Stimulated activated CD8-positive, alpha-beta memory T cell treated with anti-CD3 and anti-CD28 coated beads, Interleukin-7, amount 100 ng/mL, for 1 hour (primary cell): ENCODE measurements at places on chromosomes 13 and 19.

- DNase-seq = no peak
Measured at GRCh38 chr13:77338329-77338728, 11.4 kb upstream of the MYCBP2 start.

DNA sequence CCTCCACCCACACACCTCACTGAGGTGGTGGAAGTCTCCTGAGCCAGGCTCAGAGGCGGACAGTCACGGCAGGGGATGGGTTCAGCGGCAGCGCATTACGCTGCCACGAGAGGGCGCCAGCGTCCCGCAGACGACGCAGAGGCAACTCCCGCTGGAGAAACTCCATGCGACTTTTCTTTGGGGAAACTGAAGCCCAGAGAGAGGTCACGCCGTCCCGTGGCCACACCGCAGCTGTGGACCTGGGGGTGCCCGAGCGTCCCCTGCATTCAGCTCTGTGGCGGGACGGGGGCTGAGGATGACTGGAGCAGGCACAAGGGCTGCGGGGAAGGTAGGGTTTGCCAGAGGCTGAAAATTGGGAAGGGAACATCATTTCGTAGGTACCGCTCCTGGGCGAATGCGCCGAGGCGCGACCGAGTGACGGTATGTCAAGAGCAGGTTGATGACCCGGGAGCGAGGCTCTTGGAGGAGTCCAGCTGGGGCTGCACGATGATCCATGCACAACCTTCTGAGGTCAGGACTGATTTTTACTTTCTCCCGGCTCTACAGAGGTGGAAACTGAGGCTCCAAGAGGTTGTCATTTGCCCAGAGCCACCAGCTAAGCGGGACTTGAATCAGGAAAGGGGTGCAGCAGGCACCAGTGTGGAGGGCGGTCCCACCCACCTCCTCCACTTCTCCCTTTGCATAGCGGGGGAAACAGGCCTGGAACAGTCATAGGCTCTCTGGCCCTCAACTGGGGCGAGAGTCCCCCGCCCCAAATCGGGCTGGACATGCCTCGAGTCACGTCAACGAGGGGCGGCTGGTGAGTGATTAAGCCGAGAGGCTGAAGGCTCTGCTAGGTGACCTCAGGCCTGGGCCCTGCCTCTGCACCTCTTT is 690 bp upstream of the ARRDC2 start:
- DNase-seq = peak; percentile 70

DNA sequence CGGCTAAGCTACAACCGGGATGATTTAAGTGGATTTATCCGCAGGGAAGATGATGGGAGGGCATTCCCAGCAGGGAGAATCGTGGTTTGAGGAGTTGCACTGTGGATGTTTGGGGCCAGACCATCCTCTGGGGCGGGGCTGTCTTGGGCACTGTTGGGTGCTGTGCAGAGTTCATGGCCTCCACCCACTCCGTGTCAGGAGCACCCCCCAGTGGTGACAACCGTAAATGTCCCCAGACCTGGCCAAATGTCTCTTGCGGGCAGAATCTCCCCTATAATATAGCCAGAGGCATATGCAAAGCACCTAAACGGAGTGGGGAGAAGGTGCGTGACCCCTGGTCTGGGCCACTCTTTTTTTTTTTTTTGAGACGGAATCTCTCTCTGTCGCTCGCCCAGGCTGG is 40.2 kb downstream of the SMIM24 start:
- DNase-seq = peak; percentile 32

GRCh38 chr19:48631225-48631624 is 6.0 kb downstream of the DBP start:
- DNase-seq = no peak

DNA sequence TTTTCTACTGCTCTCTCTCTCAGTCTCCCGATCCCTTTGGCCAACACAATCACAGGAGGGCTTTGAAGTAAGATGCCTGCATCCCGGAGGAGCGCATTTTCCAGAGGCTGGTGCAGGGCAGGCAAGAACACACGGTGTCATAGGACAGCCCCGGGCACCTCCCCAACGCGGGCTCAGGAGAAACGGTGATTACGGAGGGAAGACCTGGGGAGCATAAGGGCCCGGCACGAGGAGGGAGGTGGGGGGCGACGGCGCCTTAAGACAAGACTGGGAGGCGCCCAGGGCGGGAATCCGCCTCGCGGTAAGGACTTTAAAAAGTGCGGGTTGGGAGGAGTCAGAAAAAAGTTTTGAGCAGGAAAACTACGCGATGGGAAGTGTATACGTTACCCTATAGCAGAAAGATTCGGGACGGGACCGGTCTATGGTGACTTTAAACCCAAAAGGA is 18.7 kb upstream of the ZNF888 start:
- DNase-seq = no peak

- DNase-seq = no peak
Measured at GRCh38 chr19:3369337-3370213, 3.2 kb downstream of the NFIC start.

GRCh38 chr13:110231348-110232047 is 75.5 kb downstream of the COL4A1 start:
- no peak for DNase-seq

DNA sequence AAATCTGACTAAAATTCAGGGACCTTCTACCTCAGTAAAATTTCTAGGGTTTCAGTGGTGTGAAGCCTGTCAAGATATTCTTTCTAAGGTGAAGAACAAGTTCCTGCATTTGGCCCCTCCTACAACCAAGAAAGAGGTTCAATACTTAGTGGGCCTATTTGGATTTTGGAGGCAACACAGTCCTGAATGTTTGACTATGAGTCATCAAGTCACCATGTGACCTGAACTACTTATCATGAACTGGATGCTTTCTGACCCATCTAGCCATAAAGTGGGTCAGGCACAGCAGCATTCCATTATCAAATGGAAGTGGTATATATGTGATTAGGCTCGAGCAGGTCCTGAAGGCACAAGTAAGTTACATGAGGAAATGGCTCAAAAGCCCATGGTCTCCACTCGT is 163.0 kb upstream of the IRS2 start:
- no peak for DNase-seq

GRCh38 chr13:98652721-98653462 is 76.0 kb upstream of the STK24 start:
- no peak for DNase-seq

DNA sequence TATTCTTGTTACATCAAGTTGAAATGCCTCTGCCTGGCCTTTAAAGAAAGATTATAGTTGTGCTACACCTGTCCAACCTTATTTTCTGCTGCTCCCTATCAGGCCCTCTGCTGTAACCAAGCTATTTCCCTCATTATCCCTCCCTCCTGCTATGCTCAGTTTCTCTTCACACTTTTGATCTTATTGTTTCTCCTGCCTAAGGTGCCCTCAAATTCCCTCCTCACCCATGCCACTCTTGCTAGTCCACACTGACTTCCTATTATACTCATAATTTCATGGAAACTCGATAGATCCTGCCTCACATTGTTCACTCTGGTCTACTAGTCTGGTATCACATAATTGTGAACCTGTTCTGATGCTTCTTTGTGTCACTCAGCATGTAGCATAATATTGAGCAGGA is 19.4 kb upstream of the ESD start:
- DNase-seq = no peak

DNA sequence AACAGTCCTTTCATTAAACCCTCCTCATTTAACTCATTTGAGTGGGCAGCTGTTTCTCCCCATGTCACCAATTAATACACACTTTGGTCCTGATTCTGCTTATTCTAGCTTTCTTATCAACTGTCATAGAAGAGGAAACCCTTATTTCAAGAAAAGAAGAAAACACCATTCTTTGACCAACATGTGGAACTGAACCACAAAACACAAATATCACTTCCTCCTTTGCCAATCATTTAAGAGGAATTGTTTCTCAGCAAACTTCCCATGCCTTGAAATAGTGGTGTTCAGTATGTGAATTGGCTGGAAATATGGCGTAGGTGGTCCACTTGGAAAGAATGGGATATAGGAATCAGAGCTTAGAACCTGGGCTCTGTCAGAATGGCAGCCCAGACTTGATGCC is 20.4 kb downstream of the MBD3L2B start:
- DNase-seq = no peak

DNA sequence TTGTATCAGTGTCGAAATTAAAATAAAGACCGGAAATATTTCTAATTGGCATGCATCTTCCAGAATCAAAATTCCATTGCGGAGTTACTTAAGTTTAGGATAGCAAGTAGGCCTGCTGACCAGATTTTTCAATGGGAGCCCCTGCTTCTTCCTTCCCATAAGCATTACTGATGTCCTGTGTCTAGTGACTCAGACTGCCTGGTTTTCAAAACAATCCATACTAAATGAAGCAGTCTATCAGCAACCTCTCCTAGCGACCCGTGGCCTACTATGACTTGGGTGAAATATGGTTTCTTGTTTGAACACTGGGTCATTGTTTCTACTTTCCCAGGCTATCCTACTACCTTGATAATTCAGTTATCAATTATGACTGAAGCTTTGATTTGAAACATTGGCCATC is 571.6 kb downstream of the TBC1D4 start:
- DNase-seq = no peak

GRCh38 chr19:10565028-10565566 is 713 bp downstream of the KRI1 start:
- DNase-seq = no peak
